Stimulated activated CD4-positive, alpha-beta T cell treated with anti-CD3 and anti-CD28 coated beads, TNF-alpha, amount 100 ng/mL, for 48 hours (primary cell): ENCODE measurements at places on chromosomes 12 and 14.

- no peak for DNase-seq
Measured at GRCh38 chr12:12447236-12447635, 90.4 kb downstream of the BORCS5 start.

DNA sequence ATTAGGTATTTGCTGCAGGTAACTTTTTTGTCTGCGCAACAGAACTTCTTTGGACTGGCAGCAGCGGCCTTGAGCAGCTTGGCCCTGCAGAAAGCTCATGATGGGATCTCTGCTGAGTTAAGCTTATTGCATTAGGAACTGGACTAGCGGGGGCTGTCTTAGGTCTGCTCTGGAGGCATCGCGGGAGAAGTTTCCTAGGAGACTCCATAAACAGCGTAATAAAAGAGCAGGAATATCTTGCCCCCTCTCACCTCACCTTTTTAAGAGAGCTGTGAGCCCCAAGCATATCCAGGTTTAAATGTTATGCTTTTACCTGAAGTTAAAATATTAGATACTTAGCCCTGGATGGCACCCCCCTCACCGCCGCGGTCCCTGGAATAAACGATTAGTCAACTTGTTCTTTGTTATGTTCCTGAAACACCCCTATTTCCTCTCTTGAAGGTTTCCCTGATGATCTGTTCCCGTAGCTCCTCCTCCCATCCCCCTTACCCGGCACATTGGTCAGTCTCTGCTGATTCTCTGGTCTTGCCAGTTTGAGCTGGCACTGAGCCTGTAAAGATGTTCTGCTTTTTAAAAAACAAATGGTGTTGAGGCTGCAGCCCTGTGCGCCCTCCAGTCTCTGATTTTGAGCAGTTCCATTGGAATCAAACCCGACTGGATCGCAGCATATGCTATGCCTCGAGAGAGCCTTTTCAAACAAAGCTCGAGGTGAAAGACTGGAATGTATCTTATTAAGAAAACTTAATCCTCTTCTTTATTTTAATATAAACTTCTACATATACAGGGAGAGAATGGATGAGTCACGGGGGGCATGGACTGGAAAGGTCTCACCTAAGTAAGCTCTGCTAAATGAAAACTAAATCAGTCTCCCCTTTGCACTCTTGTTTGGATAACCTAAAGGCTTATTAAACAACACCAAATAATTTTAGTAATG lies 1.9 kb downstream of the MLXIP start:
- no peak for DNase-seq

DNA sequence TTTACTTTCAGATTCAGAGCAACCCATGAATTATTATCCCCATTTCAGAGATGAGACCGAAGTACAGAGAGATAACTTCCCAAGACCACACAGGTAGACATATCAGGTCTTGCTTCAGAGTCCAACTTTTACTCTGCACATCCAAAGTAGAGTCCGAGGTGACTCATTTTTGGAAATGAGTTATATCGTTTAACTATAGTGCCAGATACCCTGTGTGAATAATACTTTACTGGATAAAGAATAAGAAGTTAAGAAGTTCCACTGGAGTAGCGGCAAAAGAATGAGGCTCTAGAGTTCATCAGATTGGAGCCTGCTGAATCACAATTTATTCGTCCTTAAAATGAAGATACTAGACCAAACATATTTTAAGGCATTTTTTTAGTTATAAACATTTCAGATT lies 124.7 kb downstream of the EPS8 start:
- DNase-seq = no peak

DNA sequence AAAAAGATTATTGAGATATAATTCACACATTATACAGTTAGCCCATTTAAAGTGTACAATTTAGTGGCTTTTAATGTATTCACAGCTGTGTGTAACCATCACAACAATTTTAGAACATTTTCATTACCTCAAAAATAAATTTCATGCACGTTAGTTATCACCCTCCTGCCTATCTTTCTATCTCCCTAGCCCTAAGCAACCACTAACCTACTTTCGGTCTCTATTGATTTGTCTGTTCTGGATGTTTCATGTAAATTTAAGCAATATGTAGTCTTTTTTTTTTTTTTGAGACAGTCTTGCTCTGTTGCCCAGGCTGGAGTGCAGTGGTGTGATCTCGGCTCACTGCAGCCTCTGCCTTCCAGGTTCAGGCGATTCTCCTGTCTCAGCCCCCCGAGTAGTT lies 439.4 kb downstream of the PCNX1 start:
- DNase-seq = no peak

GRCh38 chr12:84860718-84861117 lies 51.9 kb downstream of the SLC6A15 start:
- DNase-seq = no peak

DNA sequence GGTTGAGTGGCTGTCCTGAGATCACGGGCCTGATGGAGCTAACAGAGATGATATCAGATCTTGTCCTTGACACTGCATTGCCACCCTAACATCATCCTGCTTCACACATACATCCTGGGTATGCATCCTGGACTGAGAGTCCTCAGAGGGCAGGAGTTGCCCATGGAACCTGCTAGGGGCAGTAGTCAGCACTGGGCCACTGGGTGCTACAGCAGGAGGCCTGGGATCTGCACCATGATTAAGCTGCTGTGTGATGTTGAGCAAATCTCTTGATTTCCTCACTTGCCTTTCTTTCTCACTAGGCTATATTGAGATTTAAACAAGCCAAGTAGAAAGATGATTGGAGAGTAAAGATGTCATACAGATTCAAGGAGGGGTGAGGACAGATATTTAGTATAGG lies 22.1 kb upstream of the EIF4B start:
- DNase-seq = no peak

DNA sequence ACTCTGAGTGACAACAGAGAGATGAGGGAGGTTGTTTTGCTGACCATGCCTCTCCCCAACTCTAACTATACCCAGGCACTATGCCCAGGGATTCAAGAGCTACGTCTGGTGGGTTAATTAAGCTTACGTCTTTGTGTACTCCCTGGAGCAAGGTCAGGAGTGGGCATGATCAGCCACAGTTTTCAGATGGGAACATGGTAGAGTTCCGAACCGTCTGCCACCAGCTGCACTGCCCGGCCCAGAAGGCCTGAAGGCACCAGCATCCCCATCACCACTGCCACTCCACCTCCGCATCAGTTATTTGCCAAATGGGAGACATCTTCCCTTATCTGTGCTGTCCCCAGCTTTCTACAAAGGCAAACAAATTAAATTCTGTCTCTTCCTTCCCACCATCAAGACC lies 11.1 kb upstream of the GPX2 start:
- DNase-seq = no peak

GRCh38 chr12:109422251-109422650 lies 54.8 kb downstream of the KCTD10 start:
- DNase-seq = no peak

GRCh38 chr12:82481954-82482353 lies 123.6 kb downstream of the METTL25 start:
- DNase-seq = no peak

DNA sequence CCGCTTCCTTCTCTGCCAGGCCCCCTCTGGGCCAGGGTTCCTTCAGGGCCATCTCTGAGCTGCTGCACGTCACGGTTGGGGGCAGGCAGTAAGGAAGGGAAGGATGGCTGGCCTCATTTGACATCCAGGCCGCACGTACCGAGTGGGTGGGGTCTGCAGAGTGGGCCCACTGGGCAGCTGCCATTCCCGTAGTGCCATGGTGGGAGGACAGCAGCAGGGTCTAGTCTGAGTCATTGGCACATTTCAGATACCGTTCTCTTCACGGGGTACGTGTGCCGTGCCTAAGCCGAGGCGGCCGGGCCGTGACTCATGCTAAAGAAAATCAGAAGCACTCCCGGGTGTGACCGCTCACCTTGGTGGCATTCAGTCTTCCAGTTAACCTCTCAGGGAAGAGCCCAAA lies 43.9 kb downstream of the IL31 start:
- DNase-seq = no peak

- DNase-seq = no peak
Measured at GRCh38 chr12:82329508-82329907, 28.7 kb downstream of the CCDC59 start.

DNA sequence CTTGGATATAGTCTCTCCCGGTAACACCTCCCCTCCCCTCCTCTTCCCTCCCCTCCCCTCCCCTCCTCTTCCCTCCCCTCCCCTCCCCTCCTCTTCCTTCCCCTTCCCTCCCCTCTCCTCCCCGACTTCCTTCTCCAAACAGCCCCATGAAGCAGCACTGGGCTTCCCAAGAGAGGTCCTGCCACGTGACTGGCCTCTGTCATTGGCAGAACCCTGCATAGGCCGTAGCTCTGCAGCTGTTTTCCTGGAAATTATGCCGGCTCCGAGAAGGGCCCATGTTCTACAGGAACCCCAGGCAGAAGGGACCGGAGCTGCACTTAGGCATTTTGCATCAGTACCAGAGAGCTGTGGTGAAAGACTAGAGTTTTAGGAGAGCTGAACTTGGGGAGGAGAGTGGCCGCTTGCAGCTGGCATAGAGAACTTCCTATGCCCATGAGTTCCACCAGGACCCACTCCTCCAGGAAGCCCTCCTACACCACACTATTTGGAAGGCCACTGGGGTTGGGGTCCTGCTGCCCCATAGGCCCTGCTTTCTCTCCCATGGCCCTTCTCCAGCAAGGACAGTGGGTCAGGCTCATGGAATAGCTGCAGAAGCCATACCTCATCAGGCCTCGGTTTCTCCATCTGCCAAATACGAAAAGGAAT lies 5.1 kb upstream of the TNFAIP2 start:
- no peak for DNase-seq

- DNase-seq = no peak
Measured at GRCh38 chr12:120361506-120362208, 7.3 kb downstream of the MSI1 start.

- DNase-seq = peak; percentile 100
Measured at GRCh38 chr14:23095196-23096108, at the start of gene C14orf119. C14orf119 (plus strand) TSS chr14:23095505; CDS start chr14:23097659, 2,154 bp downstream.

GRCh38 chr14:67538501-67538900 lies 5.4 kb downstream of the PLEKHH1 start:
- no peak for DNase-seq

GRCh38 chr14:73058922-73059673 lies 764 bp downstream of the RBM25 start:
- no peak for DNase-seq

DNA sequence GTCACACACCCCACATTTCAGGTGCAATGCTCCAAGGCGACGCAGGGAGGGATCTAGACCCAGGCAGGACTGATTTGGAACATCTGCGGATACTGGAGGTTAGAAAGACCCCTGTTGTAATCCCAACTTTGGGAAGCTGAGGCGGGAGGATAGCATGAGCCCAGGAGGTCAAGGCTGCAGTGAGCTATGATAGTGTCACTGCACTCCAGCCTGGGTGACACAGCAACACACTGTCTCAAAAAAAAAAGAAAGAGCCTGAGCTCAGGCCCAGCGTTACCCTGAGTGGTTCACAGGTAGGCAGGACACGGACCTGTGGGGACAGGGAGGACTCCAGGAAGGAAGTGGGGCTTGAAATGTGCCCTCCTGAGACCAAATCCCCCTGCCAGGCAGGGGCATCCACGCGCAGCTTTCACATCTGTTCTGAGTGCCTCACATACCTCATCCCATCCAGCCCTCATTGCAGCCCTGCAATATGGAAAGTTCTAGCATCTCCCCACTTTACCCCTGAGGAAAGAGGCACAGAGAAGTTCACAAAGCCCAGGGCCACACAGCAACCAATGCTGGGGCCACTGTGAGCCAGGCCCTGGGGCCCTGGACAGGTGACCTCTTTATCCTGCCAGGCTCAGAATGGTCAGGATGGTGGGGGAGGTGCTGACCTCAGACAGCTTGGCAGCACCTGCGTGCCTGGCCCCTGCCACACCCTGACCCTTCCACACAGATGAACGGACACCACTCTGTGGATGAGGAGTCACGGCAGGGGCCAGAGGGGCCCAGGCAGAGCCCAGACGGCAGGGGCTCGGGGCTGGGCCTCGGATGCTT lies 34.1 kb downstream of the CCDC85C start:
- no peak for DNase-seq

DNA sequence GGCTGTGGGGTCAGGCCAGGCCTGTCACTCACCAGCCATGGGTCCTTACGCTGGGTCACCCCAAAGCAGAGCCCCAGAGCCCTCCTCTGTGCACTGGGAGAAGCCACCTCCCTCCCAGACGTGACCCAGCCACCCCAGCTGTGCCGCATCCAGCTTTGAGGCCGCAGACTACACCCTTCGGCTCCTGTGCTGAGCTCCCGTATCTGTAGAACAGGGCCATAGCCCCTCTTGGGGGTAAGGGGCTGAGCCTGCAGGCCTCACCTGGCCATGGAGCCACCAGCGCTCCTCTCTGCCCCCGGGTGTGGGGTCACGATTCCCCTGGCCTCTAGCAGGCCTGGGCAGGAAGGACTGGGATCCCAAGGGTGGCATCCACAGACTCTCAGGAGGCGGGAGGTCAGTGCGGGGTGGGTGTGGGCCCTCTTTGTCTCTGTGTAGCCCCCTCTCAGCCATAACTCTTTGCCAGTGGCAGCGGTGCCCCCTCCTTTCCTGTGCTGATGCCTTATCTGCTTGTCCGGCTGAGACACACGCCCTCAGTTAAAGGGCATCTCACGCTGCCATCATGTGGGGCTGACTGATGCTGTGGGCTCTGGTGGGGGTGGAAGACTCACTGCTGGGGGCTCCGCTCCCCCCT lies 16.3 kb downstream of the ASPG start:
- no peak for DNase-seq

DNA sequence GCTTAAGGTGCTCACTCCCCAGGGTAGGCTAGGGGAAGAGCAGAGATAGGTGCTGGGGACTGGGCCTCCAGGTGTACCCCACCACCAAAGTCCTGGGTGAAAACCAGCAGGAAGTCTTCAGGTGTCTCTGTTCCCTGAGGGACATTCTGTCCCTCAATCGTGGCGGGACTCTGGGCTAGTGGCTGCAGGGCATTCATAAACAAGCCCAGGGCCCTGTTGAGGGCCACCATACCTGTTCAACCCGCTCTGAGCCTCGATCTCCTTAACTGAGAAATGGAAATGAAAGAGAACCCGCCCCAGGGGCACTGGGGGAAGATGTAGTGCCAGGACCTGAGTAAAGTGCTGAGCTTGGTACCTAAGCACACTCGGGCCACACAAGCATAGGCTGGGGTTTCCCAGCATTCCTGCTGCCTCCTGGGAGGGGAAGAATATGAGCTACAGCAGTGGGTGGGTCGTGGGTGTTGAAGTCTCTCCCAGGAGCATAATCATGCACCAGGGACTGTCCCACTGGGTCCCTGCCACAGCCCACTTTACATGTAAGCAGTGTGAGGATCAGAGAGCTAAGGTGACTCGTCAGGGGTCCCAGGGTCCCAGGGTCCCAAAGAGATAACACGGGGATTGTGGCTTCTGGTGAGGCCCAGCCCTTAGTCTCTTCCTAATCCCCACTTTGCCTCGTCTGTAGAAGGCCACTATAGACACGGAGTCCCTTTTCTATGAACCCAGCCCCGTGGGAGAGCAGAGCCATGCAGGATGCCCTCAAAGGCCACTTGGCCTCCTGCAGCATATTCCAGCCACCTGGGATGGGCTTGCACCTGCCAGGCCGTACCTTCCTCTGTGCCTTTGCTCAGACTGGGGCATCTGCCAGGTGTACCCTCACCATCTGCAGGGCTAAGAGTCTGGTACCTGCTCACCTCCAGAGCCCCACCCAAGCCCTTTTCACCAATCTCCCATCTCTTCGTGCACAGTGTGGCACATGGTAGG lies 14.4 kb downstream of the FAM222A start:
- DNase-seq = no peak

- no peak for DNase-seq
Measured at GRCh38 chr14:99940064-99940463, 125.2 kb upstream of the EVL start.

GRCh38 chr14:95098984-95099599 lies 58.2 kb downstream of the DICER1 start:
- DNase-seq = peak; percentile 4
